ENCODE measurements at places on chromosomes 1 and 21.

GRCh38 chr1:43796111-43796581, 88.8 kb downstream of the ST3GAL3 start:
- no peak for DNase-seq

- no peak for DNase-seq
These were observed 59.0 kb upstream of the SLC30A10 start for GRCh38 chr1:219987325-219987724.

DNA sequence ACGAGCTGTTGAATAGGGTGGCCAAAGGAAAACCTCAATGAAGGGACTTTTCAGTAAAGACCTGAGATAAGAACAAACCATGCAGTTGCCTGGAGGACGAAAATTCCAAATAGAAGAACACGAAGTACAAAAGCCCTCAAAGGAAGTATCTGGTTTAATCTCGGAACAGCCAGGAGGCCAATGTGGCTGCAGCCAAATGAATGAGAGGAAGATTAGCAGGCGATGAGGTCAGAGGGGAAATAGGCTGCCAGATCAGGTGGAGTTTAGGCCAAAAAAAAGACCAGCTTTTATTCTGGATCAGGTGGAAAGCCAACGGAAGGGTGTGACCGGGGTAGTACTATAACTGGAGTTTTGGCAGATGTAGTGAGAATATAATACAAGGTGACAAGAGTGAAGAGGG, 43.7 kb downstream of the SRSF11 start:
- DNase-seq, result no peak

DNA sequence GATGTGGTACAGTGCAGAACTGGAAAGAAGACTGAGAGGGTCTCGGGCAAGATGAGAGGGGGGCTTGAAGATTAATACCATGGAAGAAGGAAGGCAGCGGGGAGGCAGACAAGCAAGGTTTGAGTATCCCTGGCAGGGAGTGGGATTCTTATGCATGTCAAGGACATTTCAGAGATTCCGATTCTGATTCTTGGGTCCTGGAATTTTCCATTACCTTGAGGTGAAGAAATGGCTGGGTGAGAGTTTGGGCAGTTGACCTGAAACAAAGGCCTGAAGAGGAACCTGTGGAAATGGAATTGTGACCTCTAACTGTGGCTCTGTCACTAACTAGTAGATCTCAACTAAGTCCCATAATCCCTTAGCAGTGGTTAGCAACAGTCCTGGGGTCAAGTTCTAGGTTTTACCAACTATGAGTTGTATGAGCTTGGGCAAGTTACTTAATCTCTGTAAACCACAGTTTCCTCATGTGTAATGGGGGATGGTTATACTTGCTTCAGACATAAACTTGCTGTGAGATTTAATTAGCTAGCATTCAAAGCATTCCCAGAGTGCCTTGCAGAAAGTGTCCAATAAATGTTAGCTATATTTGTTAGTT, 8.6 kb upstream of the ACTN2 start:
- no peak for DNase-seq

DNA sequence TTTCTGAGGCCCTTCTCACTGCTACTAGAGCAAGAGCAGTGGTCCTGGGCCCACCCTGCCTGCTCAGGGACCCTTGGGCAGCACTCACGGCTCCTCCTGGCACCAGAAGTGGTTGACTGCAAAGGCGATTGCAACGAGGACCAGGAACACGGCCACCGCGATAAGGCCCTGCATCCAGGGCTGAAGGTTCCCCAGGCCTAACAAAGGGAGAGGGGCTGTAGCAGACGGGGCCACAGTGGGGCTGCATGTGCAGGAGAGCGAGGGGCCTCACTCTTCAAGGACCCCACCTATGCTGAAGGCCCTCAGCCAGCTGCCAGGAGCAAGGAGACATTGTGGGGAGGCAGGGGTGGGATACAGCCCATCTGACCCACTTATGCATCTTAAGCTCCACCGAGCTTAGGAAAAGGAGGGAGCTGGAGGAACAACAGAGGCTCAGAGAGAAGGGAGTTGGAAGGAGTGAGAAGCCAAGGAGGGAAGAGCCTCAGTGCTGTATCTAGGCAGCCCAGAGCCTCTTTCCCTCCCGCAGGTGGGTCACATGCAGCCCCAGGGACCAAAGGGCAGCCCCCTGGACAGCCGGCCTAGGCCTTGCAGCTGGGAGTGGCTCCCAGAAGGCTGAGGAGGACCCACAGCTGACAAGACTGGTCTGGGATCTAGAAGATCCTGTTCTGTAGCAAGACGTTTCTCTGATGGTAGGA, 2.5 kb downstream of the PDZK1IP1 start:
- no peak for DNase-seq

DNA sequence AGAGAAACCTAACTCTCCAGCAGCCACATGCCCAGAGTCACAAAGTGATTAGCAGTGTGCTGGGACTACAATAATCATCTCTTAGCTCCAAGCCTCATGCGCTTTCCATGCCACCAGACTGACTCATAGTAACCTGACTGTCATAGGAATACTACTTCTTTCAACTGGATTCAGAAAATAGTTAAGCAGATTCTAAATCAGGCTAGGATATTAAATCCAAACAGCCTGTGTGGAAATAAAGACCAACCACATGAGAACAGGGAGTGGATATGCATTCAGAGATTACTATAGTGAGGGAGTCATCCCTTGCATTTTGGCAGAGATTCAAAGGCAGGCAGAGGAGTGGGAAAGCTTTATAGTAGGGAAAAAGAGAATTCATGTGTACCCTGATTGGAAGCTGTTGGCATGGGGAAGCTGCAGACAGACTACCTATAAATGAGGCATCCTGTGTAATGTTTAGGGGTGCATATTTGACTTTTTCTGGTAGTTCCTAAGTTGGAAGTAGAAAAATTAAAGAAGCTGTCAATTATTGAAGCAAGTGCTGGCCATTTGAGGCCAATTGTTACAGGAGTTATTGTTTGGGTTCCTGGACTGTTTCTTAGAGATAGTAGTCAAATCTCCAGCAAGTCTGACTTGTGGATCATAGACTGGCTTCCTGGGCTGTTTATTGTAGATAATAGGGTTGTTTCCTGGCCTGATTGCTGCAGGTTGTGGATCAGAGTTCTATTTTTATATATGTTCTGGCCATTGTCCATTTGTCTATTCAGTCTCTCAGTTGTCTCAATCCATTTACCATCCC, 31.7 kb upstream of the DNAH14 start:
- no peak for DNase-seq

- no peak for DNase-seq
These were observed 42.6 kb downstream of the TRAPPC10 start for GRCh38 chr21:44054710-44055109.

DNA sequence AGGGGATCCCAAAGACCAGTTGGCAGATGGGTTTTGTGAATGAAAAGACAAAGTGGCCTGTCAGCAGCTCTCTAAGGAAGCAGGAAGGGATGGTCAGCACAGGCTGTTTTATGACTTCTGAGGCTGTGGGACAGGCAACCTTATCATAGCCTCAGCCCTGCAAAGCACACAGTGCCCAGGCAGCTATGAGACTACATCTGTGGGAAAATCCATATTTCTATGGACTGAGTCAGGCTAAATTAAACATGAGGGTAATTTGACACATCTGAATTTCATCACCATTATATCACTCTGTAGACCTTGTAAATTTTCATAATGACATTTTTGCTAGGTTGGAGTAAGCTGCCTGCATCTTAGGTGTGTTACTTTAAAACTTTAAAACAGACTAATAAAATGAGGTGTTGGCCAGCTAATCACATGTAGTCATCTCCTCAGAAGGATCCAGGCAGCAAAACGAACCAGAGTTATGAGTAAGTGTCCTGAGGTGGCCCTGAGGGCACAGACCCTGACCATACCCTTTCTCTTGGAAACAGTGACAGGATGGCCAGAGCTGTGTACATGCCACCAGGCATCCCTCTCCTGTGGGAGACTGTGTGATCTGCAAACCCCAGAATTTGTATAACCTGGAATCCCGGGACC, 14.6 kb downstream of the NGF start:
- DNase-seq, result no peak

- no peak for DNase-seq
These were observed 33.1 kb upstream of the NFASC start for GRCh38 chr1:204837440-204838084.

GRCh38 chr1:82923931-82924330, 1075.0 kb downstream of the TTLL7 start:
- DNase-seq, result no peak

- DNase-seq, result no peak
These were observed 135.5 kb downstream of the HIVEP3 start for GRCh38 chr1:41783189-41783639.

GRCh38 chr1:76281306-76281705, 206.8 kb downstream of the ST6GALNAC3 start:
- DNase-seq, result no peak

- no peak for DNase-seq
These were observed 203.7 kb upstream of the ZC3H12A start for GRCh38 chr1:37270639-37271038.

- no peak for DNase-seq
These were observed 11.4 kb downstream of the ALDH9A1 start for GRCh38 chr1:165686971-165687433.

- no peak for DNase-seq
These were observed 61.2 kb downstream of the WNT9A start for GRCh38 chr1:227886503-227886961.

GRCh38 chr1:116722016-116722838, 32.0 kb upstream of the CD2 start:
- no peak for DNase-seq

- DNase-seq, result no peak
These were observed 66.0 kb upstream of the BACH1 start for GRCh38 chr21:29232530-29233255.

GRCh38 chr1:169891539-169891885, 2.2 kb downstream of the SCYL3 start:
- DNase-seq, result no peak

DNA sequence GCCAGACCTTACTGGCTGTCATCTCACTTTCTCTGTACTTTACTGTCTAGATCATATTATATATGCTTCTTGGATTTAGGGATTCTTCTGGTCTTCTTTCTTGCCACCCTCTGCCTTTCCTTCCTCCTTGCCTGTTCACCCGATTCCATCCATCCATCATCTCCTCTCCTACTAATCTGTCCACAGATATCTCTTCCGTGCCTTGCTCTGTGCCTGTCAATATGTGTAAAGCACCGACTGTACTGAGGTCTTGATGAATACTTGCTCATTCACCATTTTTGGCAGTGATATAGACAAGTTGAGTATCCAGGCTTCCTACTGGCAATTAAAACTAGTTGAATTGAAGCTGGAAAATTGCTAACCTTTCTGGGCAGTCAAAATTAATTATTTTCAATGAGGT, 8.1 kb downstream of the FMN2 start:
- DNase-seq, result no peak

Measured in CD4-positive, alpha-beta T cell treated with Interleukin-4 for 1 hour (primary cell).